Foreskin melanocyte (primary cell): ENCODE measurements at places on chromosomes 2 and 18.
A peak's percentile ranks its signal among the peaks of the same experiment; 100 is the strongest.

DNA sequence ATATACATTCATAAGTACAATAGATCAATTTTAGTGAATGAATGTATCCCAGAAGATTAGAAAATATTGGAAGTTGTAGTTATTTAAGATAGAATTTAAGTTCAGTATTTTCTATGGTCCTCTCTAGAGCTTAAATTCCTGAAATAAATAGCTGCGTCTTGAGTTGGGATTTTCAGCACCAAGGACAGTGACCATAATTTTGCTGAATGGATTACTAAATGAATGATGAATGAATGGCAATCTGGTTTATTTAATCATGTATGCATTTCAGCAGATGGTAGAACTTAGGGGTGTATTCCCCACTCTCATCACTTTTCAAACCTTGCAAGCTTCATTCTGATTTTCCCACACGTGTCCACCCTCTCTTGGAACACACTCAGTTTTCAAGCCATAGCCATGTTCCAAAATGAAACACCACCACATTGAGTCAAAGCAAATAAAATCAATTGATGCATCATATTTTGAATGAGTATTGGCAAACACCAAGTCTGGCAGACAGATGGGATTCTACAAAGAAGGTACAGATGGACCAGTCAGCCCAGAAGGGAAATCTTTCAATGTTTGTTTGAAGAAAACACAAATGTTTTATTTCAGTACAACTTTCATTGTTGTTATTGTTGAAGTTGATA lies 362.2 kb upstream of the NXPH2 start:
- DNase-seq: peak; percentile 3

GRCh38 chr2:38170733-38171132 lies 94.8 kb upstream of the CYP1B1 start:
- no peak for DNase-seq

DNA sequence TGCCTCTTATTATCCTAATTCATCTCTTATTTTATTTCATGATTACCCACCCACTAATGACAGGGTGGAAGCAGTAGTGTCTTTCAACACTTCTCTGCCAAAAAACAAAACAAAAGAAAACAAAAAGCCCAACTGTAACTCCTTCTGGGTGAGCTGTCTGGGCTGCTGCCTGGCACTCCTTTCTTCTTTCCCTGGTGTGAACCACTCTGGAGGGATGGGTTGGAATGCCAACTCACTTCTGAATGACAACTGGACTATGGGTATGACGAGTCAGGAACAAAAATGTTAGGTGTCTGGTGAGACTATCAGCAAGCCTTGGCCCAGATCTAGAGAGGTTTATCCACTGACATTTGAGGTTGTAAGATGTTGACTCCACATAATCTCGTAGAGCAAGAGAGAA lies 88.3 kb upstream of the ITGB6 start:
- no peak for DNase-seq

DNA sequence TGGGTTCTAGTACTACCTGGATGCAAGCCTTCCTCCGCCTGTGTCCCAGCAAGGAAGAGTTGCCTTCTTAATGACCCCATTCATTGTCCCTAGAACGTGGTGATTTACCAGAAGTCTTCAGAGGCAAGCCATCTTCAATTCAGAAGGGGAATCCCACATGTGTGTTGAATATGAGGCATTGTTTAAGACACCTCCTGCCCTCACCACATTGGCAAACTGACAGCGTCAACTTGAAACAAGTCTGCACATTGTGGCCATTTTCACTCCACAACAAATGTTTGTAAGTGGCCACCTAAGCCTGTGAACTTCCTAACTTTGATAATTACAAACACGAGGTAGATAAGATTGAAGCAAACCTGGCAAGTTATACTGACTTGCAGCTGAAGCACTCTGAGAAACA lies 83.7 kb downstream of the TCF7L1 start:
- DNase-seq: no peak

GRCh38 chr2:121746071-121746578 lies 9.3 kb upstream of the TSN start:
- DNase-seq: no peak

GRCh38 chr2:151113318-151113717 lies 148.3 kb downstream of the RBM43 start:
- no peak for DNase-seq

DNA sequence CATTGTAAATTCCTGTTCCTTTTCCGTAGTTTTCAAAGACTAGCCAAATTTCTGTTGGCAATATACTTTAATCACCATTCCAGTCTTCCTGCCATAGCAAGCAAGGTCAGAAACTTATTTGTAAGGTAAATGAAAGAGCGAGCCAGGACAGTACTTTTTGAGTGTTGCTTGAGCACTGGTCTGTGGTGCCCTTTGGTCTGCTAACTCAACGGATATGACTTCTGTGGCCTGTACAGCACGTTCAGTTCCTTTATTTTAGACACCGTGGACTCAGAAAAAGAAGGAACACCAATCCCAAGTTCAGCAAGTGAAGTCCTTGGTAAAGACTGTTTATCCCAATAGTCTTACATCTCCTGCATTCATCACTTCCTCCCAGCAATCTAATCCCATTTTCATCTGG lies 166.3 kb downstream of the MYO1B start:
- DNase-seq: no peak

- DNase-seq: no peak
Measured at GRCh38 chr2:19569300-19569791, 210.9 kb upstream of the OSR1 start.

DNA sequence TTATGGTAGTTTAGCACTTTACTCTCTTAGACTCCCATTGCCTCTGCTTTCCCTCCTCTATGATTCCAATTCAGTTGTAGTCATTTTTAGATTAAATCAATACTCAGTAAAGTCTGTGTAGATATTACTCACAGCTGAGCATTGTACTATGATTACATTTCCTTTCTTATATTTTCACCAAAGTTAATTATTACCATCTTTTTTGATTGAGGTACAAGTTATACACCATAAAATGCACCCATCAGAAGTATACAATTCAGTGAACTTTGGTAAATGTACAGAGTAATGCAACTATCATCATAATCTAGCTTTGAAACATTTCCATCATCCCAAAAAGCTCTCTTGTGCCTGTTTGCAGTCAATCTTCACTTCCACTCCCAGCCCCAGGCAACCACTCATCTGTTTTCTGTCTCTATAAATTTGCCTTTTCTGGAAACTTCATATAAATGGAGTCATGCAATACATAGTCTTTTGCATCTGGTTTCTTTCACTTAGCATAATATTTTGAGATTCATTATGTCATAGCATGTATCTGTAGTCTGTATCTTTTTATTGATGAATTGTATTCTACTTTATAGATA lies 30.2 kb upstream of the ETAA1 start:
- DNase-seq: no peak

GRCh38 chr18:56651771-56652092 lies 573 bp downstream of the WDR7 start:
- no peak for DNase-seq

DNA sequence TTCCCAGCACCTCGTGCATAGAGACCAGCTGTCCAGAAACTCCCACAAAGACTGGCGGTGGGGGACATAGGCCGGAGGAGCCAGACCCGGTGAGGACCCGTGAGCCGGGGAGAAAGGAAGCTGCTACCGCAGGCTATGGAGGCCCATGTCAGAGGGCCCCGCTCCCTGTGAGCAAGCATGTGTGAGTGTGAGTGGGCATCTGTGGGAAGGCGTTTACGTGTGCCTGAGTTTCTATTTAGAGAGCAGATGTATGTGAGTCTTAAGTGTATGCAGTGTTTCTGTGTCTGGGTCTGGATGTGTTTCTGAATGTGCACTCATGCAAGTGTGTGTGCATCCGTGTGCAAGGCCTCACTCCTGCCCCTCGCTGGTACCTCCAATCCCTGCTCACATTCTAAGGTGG lies 187.8 kb upstream of the RAB6C start:
- no peak for DNase-seq

DNA sequence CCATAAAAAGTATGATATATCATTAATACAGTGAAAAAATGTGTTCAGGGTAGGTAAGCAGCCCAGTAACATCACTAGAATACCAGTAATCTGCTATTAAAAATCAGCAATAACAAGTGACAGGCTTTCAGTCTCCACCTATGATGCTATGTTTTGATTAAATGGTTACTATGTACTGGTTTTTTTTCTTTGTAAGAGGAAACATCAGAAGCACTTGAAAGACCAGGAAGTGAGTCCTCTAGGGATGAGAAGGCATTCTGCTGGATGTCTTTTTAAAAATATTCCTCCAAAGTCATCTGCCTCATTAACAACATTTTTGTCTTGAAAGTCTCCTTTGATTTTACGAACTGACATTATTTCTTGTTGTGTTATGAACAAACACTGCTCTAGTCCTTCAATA lies 136.0 kb upstream of the FAM98A start:
- DNase-seq: no peak

DNA sequence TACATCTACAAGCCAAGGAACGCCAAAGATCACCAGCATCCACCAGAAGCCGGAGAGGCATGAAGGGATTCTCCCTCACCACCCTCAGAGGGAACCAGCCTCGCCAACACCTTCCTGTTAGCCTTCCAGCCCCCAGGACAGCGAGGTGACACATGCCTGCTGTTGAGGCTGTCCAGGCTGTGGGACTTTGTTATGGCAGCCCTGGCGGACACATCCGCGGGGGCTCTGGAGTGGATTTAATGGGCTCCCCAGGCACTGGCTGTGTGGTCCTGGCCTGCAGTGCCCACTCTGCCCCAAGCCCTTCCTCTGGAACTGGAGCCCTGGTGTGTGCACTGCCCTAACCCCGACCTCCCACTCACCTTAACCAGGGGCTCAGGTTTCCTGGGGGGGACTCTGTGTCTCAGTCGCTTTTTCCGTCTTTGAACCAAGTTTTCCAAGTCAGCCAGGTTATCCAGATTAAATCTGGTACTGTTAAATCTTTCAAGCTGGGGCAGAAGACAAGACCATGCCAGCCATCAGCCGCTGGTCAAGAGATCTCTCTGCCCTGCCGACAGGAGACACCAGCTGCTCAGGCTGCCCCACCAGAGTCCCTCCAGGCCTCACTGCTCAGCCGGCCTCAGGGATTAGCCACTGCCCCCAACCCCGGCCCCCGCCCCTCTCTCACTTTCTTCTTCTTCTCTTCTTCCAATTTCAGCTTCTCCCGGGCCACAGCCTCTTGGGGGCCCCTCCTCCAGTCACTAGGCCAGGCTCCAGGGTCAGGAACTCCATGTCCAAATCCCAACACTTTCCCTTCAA lies 1.9 kb downstream of the ANKRD23 start:
- DNase-seq: no peak

DNA sequence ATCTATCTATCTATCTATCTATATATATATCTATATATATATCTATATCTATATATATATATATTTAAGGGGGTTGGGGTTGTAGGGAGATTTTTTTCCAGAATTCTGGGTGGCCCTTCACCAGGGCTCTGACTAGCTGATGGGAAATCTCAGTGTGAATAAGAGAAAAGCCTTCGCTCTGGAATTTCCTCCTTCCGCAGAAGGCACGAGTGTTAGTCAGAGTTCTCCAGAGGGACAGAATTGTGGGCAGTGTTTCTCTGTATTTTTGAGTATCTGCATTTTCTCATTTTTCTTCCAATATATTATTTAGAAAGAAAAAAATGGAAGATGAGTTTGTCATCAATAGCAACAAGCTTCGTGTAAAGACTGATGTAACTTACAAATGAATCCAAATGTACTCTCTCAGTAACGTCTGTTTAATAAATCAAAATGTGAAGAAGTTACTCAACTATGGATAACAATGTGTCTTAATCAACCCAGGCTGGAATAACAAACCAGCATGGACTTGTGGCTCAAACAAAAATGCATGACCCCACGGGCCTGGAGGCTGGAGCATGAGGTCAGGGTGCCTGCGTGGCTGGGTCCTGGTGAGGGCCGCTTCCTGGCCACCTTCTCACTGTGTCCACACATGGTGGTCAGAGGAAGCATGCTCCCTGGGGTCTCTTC lies 10.6 kb upstream of the SNTG2 start:
- no peak for DNase-seq

DNA sequence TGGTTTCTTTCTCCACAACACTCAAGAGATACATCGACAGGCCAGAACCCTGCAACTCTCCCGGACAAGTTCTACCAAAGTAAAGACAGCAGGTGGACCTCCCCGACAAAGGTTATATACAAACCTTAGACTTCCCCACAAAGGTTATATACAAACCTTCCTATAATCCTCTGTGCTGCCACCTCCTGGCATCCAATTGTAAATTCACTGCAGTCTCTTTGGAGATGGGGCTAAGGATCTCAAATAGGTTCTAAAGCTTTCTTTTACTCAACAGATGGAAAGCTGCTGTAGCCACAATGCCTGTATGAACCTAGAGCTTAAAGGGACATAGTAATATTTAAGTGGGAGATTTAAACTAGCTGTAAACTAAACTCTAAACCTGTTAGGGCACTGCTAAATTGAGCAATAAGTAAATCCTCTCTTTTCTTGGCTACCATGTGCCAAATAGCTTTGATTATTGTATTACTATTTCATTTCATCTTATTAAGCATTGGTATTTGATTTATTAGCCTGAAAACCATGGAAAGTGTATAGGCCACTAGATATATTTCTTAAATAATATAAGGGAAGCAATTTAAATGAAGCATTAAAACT lies 9.8 kb upstream of the MREG start:
- DNase-seq: no peak

DNA sequence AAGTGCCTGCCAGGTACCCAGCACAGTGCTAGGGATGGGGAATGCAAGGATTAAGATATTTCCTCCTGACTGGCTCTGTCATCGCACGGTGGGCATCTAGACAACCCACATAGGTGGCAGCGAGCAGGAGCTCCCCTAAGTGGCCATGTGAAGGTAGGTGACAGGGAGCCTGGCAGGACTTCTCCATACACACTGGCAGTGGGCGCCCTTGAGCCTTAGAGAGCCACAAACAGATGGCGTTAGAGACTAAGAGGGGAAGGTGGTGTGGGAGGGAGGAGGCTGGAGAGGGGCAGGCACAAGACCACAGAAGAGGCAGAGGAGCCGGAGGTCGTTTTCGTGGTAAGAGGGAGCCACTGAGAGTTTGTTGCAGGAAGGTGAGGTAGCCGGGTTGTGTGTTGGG lies 15.2 kb downstream of the PRELID3A start:
- DNase-seq: no peak

DNA sequence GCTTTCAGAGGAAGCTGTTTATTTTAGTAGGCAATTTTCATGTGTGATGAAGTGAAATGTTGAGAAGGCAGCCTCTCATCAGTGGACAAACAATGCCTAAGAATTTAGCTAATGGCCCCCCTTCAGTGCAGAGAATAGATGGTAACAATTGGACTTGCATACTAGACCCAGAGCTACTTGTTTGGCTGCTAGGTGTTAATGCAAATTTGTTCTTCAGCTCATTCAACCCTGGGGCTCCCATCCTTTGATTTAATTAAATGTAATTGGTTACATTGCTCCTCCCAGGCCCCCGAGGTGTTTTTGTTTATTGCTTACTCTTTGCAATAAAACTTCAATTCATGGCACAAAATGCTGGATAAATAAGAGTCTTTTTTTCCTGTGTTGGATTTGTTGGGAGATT lies 68.6 kb downstream of the CAMKMT start:
- DNase-seq: no peak

DNA sequence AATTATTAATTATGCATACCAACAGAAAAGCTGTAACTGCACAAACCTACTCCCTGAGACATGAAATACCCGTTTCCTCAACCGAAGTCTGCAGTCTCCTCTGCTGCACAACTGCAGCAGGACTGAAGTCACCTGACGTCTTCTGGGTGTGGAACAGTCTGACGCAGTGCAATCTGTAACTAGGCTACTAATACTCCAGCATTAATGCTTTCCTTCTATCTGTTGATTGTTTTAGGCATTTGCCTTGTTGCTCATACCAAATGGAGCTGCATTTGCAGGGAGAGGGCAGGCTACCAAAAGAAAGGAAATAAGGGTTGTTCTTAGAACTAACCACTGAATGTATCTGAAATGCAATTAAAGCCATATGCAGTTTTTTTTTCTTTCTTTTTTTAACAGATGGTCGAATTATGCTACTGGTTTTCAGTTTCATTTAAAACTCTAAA lies 40.1 kb downstream of the RTN4 start:
- DNase-seq: peak; percentile 80
